NCI-H1417 (cell line): ENCODE measurements at places on chromosomes 2 and 18.
A peak's percentile ranks its signal among the peaks of the same experiment; 100 is the strongest.

GRCh38 chr2:64315291-64315960 lies 138.5 kb upstream of the LGALSL start:
- DNase-seq, result no peak

DNA sequence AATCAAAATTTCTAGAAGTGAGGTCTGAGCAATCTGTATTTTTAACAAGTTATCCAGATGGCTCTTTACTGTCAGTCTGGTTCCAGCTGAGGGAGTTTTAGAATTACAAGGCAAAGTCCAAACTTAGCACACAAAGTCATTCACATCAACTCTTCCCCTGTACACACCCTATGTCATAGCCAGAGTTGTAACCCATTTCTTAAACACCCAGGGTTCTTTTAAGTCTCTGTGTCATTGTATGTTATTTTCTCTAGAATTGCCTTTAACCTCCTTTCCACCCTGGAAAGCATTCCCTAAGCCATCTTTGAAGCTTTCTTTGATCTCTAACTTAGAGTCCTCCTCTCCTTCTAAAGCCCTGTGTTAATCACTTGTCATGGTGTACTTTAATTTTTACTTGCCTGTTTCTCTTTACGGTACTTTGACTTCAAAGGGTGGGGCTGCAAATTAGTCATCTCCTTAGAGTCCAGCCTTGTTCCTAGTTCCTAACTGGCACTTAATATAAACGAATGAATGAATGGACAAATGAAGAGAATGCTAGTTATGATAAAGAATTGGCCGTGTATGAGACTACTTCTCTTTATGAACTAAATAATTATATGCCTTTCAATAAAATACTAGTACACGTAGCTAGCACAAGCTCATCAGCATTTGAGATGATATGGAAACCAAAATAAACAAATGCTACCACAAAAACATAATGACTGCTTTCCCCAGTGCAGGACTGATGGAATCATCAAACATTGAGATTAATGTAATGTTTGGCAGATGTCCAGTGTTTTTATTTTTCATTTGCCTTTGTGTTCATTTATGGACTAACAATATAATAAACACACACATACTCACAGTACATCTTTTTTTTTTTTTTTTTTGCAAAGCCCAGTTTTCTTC lies 11.9 kb upstream of the ACTR3 start:
- peak; percentile 54 for DNase-seq

GRCh38 chr2:235860871-235861270 lies 307.3 kb downstream of the GBX2 start:
- no peak for DNase-seq

- DNase-seq, result no peak
These were observed 79.0 kb upstream of the ID2 start for GRCh38 chr2:8602809-8603208.

DNA sequence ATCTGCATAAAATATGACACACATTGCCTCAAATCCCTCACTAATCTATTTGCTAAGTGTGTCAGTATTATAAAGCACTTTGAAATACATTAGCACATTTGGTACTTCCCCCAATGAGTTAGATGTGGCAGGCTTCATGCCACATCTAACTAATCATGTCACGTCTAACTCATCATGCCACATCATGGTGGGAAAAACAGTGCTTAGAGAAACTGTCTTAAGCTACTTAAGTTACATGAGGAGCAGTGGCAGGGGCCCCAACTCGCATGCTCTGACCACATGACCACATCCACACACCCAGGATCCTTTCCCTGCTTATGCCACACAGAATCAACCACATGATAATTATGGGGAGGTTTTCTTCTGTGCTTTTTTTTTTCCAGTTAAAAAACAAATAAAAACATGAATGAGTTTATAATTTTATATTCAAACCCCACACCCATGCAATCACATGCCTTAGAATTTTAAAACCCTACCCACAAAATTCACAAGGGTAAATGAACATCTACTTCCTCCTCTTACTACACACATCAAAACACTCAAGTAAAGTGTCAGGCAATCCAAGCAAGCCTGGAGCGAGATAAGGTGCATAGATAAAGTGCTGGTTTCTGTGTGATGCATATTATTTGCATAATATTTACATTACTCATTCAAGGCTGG lies 1.6 kb downstream of the ABCA12 start:
- no peak for DNase-seq
